IPS-NIHi11 (cell line): ENCODE measurements at places on chromosomes 12 and 14.

- DNase-seq = peak; percentile 3
These were observed 11.8 kb downstream of the ALG10B start for GRCh38 chr12:38328306-38328895.

- DNase-seq = no peak
These were observed 142.5 kb upstream of the LMNTD1 start for GRCh38 chr12:25695574-25695973.

- no peak for DNase-seq
These were observed 23.2 kb upstream of the JPH4 start for GRCh38 chr14:23601845-23602180.

- DNase-seq = no peak
These were observed 12.5 kb downstream of the PGAM5 start for GRCh38 chr12:132723015-132723763.

DNA sequence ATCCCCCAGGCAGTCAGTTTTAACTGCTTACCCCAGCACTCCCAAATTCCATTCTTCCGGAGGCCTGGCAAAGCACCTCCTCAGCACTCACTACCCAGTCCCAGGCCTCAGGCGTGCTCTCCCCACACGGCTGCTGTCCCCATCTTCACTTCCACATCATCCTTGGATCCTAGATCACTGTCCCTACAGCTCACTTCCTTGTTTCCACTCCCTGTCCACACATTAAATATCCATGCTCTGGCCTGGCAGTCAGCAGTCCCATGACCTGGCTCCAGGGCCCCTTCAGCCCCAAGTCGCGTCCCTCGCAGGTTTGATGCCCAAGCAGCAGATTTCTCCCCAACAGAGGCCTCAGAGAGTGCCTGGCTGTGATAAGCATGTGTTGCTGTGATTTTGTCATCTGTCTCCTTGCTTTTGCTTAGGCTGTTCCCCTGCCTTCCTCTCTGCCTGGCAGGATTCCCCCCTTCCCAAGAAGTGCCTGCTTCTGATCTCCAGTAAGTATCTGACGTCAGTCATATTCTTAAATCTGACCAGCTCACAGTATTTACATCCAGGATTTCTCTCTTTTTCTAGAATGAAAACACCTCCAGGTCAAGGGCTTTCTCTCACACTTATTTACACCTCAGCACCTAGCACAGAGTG is 241.7 kb downstream of the ZFP36L1 start:
- DNase-seq = no peak

DNA sequence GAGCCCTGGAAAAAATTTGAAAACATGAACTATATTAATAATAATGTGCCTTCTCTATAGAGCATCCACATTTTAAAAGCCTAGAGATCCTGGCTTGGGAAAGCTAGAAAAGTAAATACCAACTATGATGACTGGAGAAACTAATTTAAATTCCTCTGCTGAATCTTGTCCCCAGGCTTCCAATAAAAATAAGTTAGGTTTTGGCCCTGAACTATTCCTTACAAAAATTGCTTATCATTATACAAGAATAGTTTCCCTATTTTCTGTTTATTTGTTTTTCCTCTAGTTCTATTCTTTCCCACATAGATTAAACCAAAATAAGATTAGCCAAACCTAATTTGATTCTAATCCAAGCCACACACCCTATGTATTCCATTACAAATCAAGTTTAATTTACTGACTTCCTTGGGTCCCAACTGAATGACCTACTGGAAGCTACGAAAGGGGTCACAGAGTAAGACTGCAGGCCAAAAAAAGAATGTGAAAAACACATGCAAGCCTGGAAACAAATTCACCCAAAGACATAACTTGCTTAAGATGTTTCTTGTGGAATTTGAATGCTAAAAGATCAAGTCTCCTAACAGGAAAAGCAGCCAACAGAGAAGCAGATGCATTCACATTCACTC is 133.0 kb downstream of the PAWR start:
- DNase-seq = no peak

- no peak for DNase-seq
These were observed 40.3 kb upstream of the SLC38A2 start for GRCh38 chr12:46412857-46413256.

DNA sequence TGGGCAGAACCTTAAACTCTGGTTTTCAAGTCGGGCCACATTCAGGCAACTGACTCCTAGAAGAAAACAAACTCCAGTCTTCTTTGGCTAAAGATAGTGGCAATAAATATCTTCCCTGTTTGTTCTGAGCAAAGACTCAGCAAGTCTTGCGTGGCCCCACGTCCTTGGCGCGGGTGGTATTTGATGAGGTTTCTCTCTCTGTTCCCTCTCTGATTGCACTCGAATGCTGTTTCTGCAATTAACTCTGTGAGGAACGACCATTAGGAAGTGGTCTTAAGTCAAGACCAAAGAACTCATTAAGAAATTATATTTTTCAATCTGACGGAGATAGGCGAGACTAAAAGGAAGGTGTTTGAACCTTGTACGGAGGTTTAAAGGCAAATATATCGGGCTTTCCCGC is 177.6 kb downstream of the TMEM132C start:
- DNase-seq = no peak

DNA sequence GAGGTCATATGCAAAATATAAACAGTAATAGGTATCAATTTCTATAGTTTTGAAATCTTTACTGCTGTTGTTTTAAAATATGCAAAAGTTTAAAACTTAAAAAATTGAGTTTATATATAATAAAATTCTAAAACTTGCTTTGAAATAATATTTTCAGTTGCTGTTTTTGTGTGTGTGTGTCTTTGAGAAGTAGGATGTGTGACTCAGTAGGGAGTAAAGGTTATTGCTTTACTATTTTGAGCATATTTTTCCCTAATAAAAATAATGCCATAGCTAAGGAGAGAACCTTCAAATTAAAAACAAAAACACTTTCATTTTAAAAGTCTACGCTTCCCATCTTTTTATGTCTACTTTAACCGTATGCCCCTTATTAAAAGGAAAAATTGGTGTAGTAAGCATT is 238.1 kb downstream of the FBXL14 start:
- DNase-seq = no peak

- DNase-seq = no peak
These were observed 249.9 kb downstream of the DPF3 start for GRCh38 chr14:72644038-72644437.

GRCh38 chr14:89293314-89293916 is 123.6 kb downstream of the FOXN3 start:
- DNase-seq = peak; percentile 43

GRCh38 chr12:2177003-2177402 is 124.2 kb downstream of the CACNA1C start:
- no peak for DNase-seq

- no peak for DNase-seq
These were observed 49.2 kb downstream of the FBXW8 start for GRCh38 chr12:116959845-116960514.

DNA sequence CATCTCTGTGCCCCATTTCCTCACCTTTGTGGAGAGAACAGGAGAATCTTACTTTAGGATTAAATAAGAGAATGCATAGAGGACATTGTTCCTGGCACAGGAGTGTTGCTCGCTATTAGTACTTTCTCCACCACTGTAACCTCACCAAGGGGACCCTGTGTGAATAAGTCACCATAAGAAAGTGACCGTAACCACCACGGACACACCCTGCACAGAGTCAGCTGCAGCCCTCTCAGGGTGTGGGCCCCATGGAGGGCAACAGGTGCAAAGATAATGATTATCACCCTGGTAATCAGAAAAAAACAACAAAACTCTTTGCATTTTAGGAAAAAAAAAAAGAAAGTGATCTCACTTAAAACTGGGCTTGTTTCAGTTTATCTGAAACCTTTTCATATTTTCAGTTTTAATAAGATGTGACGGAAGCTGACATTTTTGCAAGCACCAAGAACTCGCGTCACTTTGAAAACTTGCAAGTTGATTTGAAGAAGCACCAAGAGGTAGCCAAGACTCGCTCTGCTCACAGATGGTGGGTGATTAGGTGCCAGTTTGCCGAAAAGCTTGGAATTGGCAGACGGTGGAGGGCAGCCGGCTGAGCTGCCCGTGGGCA is 87.0 kb upstream of the VRK1 start:
- no peak for DNase-seq

DNA sequence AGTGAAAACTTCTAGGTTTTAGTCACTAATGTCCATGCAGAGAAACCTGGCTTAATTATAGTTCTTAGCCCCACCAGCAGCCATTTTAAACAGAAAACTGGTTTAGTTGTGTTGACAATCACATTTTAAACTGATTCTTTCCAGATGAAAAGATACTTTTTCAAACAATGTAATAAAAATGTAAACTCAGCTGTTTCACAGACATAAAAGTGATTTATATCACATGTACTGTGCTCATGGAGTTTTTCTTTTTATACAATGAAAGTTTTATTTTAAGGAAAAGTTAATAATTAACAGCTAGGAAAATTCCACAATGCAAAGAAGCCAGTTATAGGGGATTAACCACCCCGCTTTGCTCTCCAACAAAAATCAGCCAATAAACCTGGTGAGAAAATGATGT is 129.7 kb downstream of the PAX9 start:
- no peak for DNase-seq

- DNase-seq = no peak
These were observed 22.9 kb downstream of the VDR start for GRCh38 chr12:47881826-47882427.

- peak; percentile 47 for DNase-seq
These were observed 352.0 kb downstream of the BCAT1 start for GRCh38 chr12:24596768-24597388.

- peak; percentile 9 for DNase-seq
These were observed 31.8 kb upstream of the MIS18BP1 start for GRCh38 chr14:45284802-45285201.

DNA sequence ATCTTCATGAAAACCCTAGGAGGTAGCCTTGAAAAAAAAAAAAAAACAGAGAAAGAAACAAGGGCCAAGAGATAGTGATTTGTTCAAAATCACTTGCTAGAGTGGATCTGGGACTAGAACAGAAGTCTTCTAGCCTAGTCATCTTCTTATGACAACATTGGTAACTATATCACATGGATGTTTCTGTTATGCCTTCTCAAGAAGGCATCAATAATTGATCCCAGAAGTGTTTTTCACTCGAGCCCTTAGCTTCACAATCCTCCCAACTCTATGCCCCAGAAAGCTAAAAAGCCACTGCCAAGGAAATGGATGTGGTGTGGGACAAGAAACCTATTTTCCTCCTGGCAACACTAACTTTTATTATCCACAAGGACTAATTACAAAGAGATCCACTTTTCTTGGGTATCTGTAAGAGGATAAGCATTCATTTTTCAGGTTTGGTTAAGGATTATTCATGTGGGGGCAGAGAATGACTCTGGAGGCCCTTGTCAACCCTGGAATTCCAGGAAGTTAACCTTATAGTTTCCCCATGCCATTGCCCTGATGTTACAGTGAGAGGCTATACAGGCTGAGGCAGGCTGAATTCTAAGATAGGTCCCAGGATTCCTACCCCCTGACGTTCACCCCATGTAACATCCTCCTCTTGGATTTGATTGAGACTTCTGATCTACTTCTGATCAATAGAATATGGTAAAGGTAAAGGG is 67.7 kb upstream of the CPM start:
- no peak for DNase-seq

DNA sequence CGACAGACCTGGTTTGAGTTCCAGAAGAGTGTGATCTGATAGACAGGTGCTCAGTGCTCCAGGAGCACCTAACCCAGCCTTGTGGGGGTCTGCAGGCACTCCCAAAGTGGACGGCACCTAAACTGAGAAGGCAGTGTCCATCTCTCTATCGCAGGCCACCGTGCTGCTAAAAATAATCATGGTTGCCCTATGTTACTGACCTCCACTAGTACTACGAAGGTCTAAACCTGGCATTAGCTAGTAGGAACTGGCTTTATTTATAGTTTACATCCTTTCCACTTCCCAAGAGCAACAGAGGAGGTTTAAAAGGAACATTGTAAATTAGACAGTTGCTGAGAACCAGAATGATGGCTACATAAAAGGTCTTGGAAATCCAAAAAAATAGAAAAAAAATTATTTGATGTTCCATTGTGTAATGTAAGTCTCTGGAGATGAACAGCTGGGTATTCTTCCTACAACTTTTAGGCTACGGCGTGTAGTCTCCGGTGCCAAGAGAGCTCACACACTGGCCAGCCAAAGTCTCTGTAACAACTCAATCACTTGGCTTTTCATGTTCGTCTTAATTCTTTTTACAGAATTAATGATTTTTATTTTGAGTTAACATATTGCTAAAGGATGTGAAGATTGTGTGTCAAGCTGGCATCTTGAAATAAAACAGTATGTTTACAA is 27.3 kb downstream of the PPFIBP1 start:
- no peak for DNase-seq

- DNase-seq = no peak
These were observed 5.7 kb upstream of the SLCO1A2 start for GRCh38 chr12:21340403-21340802.

- no peak for DNase-seq
These were observed 25.6 kb downstream of the CRACR2A start for GRCh38 chr12:3727354-3727753.

GRCh38 chr14:99062216-99062615 is 209.8 kb downstream of the BCL11B start:
- no peak for DNase-seq

DNA sequence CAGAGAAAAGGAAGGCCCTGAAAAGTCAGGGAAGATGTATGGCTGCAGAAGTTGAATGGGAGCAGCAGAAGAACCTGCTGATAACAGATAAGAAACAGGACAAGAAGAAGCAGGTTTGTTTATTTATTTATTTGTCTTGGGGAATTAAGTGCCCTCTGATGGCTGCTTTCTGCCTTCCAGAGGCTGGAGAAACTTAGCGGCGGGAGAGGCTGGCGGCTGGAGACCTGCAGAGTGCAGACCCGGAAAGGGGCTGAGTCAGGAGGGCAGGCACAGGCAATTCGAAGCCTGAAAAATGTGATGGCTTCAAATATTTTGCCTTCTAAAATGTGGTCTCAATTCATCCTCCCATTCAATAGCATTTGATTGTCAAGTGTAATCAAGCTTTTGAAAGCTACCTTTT is 168.2 kb upstream of the GZMB start:
- DNase-seq = peak; percentile 15

DNA sequence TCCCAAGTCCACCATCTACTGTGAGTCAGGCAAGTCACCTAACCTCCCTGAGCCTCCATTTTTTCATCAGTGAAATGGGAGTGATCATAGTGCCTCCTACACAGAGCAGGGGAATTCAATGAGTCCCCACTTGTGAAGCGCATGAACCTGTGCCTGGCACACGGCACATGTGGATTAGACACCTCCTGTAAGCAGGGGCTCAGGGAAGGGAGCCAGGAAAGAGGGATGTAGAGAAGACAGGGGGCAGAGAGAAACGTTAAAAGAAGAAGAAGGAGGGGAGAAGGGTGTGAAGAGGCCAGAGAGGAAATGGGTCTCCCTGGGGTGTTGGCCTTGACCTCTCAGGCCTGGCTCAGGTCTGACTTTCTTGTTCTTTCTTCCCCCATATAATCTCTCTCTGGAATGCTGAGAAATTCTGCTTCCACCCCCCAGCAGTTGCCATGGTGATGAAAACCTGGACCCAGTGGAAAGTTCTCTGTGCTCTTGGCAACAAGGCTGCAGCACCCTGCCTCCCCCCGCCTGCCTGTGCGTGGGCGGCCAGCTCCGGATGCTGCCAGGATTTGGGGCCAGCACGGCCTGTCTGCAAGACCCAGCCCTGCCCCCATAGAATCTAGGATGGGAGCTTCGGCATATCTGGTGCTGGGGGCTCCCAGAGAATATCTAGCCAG is 94.5 kb downstream of the CALM1 start:
- DNase-seq = peak; percentile 57
